ENCODE measurements at places on chromosomes 3 and 15.

DNA sequence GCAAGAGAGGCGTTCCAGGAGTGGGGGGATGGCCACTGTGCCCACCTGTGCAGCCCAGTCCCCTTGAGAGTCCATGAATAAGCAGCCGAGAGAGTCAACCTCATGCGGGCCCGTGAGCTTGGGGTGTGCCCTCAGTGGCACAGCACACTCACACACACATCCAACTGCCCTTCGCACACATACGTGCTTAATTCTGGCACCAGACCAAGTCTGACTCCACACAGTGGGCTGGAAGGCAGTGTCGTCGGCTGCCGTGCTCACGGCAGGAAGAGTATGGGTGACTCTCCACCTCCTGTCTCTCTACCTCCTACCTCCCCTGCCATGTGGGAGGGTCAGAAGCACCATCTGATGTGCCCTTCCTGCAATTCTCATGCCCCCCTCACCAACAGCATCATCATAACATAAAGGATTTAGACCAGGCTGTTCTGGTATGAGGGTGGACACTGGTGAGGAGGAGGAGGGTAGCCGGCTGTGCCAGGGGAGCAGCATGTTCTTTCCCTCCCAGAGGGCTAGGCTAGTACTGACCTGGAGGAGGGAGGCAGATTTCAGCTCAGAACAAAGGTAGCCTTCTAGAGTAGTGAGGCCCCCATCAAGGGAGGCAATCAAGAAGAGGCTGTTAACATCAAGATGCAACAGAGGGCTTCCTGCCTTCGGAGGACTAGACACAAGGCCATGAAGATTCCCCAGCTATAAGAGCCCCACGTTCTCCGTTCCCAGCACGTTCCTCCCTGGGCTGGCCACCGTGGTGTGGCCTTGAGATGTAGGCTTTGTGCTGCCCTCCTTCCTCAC is 5.3 kb upstream of the STRA6 start:
- DNase-seq, result no peak

DNA sequence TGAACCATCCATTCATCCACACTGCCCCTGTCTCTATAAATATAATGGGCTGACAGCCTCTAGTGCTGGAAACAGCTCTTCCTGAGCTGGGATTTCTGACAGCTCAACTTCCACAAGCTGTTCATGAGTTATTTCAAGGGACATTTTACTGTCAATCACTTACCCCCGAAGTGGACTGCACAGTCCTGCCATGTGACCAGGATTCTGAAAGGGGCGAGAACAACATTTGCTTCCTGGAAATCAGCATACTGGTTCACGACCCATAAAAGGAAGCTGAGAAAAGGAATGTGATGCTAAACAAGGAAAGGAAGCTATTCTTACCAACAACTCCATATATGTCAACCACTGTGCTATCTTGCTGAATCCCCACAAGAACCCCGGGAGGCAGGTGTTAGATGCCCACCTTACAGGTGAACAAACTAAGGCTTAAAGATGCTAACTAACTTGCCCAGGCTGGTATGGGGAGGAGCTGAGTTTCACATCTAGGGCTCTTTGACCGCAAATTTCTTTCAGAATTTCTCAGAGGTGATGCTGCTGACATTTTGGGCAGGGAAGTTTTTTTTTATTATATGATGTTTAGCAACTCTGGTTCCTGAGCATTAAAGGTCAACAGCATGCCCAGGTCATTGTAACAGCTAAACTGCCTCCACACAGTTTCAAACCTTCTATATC is 16.5 kb upstream of the REC114 start:
- DNase-seq, result no peak

DNA sequence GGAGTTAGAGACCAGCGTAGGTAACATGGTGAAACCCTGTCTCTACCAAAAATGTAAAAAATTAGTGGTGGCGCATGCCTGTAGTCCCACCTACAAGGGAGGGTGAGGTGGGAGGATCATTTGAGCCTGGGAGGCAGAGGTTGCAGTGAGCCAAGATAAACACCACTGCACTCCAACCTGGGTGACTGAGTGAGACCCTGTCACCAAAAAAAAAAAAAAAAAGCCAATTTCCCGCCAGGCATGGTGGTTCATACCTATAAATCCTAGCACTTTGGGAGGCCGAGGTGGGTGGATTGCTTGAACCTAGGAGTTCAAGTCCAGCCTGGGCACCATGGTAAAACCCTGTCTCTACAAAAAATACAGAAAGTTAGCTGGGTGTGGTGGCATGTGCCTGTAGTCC is 6.9 kb downstream of the CNOT10 start:
- DNase-seq, result no peak

- DNase-seq, result no peak
Observed at GRCh38 chr3:143016321-143016972, 15.1 kb downstream of the U2SURP start.

DNA sequence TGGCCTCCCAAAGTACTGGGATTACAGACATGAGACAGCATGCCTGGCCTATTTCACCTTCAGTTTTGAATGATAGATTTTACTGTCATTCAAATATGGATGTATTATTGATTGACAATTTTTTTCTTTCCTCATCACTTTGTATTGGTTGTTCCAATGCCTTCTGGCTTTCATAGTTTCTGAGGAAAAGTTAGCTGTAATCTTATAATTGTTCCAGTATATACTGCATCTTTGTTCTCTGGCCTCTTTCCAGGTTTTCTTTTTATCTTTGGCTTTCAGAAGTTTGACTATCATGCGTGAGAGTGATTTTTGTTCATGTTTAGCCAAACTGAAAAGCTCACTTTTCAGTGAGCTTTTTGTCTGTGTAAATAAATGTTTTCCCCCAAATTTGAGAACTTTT is 157.1 kb downstream of the RSRC1 start:
- DNase-seq, result no peak

DNA sequence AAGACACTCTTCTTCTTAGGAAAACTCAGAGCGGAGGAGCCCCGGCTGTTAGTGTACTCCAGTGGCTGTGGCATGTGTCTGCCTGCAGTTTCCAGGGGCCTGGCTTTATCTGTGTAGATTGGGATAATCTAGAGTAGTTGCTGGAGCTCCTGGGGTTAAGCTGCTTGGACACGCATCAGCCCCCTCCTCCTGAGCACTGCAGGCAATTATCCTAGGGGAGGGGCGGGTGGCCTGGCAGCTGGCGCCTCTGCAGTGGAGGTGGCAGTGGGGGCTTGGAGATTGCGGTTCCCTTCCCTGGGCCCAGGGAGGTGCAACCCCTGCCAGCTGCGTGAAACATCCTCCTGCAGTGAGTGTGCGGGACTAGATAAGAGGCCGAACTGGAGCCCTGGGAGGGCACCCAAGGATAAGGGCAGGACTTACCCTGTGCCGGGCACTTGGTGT is 68.2 kb downstream of the EFCAB12 start:
- no peak for DNase-seq

GRCh38 chr15:39907216-39907615 is 12.8 kb downstream of the GPR176 start:
- no peak for DNase-seq

Data from SK-N-MC (cell line).